ENCODE measurements at places on chromosomes 1 and 21. TPM values are rescaled to one million over a fixed set of nuclear protein-coding genes. Genes with fewer than 3 reads are reported as not detected.
A peak's percentile ranks its signal among the peaks of the same experiment; 100 is the strongest.

DNA sequence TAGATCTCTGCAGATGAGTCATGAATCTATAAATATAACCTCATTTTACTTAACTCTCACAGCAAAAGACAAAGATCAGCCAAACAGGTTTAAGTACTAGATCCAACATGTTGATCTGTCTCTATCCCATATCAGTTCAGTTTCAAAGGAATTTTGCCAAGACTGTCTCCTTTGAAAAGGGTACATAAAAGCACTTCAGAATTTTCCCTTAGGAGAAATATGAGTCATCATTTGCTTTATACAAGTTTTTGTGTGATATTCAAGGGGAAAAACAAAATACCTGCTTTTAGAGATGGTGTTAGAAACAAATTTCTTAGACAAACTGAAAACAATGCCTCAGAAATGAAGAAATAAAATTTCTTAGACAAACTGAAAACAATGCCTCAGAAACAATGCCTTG is 73.5 kb upstream of the LRRC7 start:
- DNase-seq = no peak

GRCh38 chr21:42500736-42501135 is 4.7 kb upstream of the RSPH1 start:
- no peak for DNase-seq

DNA sequence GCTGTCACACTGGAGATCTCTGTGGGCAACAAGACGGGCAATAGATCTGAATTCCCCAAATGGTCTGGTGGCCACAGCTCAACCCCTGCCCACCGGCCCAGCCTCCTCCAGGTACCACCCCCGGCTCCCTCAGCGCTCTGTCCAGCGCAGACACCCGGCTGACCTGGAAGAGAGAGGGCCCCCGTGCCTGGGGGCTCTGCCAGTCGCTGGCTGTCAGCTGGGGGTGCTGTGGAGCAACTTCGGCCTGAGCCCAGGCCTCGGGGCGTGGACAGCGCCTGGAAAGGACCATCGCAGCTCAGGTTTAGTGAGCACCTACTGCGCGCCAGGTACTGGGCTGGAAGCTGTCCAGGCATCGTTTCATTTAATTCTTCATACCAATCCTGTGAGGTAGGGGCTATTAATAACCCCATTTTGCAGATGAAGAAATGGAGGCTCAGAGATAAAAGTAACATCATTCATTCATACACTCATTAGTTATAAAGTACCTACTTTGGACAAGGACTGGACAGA is 51.0 kb downstream of the AHDC1 start:
- DNase-seq = no peak

DNA sequence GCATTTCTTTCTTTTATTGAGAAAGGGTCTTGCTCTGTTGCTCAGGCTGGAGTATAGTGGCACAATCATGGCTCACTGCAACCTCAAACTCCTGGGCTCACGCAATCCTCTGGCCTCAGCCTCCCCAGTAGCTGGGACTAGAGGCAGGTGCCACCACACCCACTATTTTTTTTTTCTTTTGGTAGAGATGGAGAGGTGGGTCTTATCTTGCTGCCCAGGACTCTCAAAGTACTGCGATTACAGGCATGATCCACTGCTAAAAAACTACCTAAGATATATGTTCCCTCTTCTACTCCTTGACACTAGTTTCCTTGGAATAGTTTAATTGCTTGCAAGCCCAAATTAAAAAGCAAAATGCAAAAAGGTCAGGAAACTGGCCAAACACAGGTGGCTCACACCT is 56.9 kb upstream of the GUCA2A start:
- DNase-seq = no peak

DNA sequence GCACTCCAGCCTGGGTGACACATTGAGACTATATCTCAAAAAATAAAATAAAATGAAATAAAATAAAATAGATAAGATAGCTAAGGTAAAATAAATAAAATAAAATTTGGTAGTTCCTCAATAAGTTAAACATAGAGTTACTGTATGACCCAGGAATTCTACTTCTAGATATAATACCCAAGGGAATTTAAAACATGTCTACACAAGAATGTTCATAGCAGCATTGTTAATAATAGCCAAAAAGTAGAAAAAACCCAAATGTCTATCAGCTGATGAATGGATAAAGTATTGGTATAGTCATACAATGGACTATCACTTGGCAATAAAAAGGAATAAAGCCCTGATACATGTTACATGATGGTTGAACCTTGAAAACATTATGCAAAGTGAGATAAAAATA is 47.8 kb downstream of the CEP350 start:
- DNase-seq = no peak

- DNase-seq = no peak
Measured at GRCh38 chr1:40389322-40389803, 15.8 kb downstream of the SMAP2 start.

GRCh38 chr1:218296162-218296561 is 11.1 kb downstream of the RRP15 start:
- DNase-seq = no peak

- no peak for DNase-seq
Measured at GRCh38 chr1:54249819-54250435, 50.0 kb downstream of the MRPL37 start.

DNA sequence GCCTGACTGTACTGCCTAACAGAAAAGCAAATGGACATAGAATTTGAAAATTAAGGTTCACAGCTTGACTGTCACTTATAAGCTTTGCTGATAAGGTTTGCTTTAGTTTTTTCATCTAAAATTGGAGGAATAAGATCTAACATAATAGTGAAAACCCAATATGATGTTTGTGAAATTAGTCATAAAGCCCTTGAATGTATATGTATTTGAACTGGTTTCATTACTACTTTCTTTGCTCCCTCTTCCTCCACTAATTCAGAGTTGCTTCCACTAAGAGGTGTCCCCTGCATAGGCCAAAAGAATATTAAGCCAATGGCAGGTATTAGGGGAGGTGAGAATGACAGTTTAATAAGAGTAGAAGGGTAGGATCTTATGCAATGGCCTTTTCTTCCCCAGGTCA is 10.5 kb downstream of the PRPF38A start:
- no peak for DNase-seq

DNA sequence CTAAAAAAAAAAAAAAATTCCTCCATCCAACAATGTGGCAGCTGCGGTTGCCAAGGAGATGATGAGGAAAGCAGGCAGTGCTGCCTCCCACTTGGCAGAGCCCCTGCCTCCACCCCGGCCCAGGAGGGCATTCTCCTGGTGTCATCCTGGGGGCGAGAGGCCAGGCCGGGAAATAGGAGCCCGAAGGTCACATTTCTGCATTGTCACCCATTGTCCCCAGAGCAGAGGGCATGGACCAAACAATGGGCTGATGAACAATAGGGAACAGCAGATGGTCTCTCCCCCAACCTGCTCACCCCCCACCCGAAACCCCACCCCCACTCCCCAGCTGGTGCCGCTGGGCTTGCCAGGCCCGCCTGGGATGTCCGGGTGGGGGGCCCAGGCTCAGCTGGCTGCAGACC is 37.3 kb downstream of the CAMK2N1 start:
- no peak for DNase-seq

DNA sequence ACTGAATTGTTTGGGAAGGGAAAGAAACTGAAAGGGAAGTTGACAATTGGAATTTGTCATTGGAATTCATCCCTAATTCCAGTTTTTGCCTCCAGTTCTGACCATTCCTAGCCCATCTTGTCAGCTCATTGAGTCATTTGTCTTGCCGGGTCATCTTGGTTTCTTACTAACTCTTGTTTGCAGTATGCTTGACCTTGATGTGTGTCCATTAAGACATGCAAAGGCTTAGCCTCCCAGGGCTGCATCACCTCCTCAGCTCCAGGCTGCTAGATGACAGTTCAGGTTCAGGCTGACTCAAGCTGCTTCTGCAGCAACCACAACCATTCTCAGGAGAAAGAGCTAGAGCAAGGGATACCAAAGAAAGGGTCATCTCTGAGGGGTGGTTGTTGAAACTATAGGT is 151.3 kb upstream of the PTGFR start:
- DNase-seq = no peak

DNA sequence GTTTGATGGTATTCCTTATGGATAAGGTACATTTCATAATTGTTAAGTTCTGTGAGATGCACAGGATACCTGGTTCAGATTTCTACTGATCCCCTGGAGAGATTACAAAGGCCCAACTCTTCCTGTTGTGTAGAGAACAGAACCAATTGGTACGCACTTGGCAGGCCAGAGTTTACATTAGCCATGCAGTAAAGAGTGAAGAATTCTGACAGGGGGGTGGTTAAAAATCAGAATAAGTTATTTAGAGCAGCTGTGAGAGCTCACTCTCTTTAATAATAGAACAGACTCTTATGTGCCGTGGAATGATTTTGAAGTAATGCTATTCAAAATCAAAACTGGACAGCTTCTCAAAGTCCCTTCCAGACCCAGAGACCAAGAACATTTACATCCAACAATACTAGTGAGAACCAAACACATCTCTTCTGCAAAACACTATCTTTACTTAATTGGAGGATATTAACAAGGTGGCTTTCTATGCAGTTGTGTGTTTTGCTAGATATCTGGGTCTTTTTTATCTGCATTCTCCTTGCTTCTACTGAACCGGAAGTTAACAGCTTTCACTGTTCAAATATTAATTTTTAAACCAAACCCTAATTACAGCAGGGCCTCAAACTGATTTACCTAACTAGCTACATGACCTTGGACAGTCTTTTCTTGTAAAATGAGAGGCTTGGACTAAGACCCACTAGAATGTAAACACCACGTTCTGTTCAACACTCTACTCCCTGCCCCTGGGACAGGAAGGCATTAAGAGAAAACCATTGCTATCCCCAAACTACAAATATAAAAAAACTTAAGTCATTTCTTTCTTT is 4.0 kb downstream of the USP24 start:
- no peak for DNase-seq

- no peak for DNase-seq
Measured at GRCh38 chr21:37849506-37850102, 66.7 kb downstream of the KCNJ6 start.

GRCh38 chr1:86380257-86380861 is 15.8 kb downstream of the ODF2L start:
- DNase-seq = no peak

GRCh38 chr1:6675941-6676340 is 25.7 kb downstream of the DNAJC11 start:
- DNase-seq = no peak

DNA sequence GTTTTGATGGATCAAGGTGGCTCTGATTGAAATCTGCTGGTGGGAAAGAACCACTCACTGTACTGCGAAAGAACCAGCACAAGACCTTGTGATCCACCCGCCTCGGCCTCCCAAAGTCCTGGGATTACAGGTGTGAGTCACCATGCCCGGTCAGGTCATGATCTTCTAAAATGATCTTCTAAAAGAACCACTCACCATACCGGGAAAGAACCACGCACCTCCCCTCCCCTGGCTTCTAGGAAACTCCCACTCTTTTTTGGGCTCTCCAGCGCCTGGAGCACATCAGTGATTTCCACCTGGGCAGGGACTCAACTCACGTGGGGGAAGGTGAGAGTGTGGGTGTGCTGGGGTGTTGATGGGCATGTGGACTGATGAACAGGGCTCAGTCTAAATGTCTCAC is 7.9 kb upstream of the RAB7B start:
- DNase-seq = no peak

DNA sequence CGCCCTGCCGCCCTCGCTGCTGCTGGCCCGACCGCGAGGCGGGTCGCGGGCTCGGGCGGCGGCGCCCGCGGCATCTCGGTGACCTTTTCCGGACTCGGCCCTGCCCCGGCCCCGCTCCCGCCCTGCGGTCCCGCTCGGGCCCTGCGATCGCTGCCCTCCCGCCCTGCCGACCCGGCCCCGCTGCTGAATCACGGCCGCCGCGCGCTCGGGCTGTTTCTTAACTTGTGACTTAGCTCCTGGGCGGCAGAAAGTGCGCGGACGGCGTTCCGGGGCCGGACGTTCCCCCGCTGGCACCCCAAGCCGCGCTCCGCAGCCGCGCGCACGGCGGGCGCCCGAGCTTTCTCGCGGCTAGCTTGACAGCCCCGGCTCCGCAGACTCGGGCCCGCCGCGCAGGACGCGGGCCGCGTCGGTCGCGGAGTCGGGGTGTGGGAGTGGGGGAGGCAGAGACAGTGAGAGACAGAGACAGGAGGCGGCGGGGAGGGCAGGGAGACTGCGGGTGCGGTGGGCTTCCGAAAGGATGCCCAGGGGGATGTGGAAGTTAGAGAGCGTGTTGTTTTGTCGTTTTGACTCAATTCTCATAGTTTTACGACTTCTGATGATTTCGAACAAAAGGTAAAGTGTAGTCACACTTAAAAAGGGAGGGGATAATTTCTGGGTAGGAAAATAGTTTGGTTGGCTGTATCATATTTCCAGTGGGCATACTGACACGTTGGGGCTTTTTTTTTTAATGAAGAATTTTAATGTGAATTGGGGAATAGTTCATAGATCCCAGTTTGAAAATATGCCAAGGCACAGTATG is 49.8 kb downstream of the PRDM2 start:
- peak; percentile 80 for DNase-seq

DNA sequence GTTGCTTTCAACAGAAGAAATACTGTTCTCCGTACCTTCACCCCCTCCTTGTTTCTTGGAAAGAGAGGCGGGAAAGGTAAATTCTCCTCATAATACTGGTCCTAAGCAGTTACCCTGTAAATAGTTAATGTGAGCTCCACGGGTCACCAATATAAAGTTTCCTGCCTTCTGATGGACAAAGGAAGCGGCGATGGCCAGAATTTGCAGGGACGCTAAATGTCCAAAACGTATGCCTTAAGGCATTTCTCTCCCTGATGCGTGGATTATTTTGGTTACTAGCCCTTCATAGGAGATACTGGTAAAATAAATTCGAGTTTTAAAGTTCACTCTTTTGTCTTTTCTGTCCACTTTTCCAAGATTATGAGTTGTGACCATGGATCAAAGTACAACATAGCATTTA is 898 bp upstream of the PTGS2 start:
- DNase-seq = no peak

Gene C1orf87
- total RNA-seq = not detected

Gene OR6K2
- total RNA-seq = not detected

Gene RCAN3
- total RNA-seq = 15.0 TPM

Gene CELA2A
- not detected for total RNA-seq

Gene LCE3D
- not detected for total RNA-seq

Gene FCGR3A
- 7.8 TPM for total RNA-seq

Gene WDR64
- total RNA-seq = not detected

Gene PCP4
- total RNA-seq = 156 TPM

Gene VWA5B1
- not detected for total RNA-seq

Gene FABP3
- total RNA-seq = 26.3 TPM

Gene OR2T29
- not detected for total RNA-seq

Data from sigmoid colon (tissue), 7 donors.